ENCODE measurements at places on chromosomes 7 and 10.
A peak's percentile ranks its signal among the peaks of the same experiment; 100 is the strongest.

GRCh38 chr10:70650104-70650503, 22.2 kb upstream of the ADAMTS14 start:
- no peak for DNase-seq

- DNase-seq, result no peak
These were observed 16.2 kb downstream of the SVIL start for GRCh38 chr10:29618341-29619171.

DNA sequence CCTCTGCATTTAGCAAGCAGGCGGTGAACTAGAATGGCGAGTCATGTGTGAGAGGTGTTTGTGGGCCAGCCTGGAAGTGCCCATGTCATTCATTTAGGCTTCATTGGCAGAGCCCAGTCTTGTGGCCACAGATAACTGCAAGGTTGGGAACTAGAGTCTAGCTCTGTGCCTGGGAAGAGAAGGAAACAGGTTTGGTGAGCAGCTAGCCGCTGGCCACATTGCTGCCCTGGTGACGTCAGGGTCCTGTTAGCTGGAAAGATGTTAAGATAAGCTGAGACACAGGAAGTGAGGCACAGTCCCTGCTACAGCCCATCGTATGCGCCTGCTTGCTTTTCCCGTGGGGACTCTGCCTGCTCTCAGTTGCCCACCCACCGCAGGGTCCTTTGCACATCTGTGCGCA, 185.5 kb downstream of the CAMK1D start:
- DNase-seq, result no peak

DNA sequence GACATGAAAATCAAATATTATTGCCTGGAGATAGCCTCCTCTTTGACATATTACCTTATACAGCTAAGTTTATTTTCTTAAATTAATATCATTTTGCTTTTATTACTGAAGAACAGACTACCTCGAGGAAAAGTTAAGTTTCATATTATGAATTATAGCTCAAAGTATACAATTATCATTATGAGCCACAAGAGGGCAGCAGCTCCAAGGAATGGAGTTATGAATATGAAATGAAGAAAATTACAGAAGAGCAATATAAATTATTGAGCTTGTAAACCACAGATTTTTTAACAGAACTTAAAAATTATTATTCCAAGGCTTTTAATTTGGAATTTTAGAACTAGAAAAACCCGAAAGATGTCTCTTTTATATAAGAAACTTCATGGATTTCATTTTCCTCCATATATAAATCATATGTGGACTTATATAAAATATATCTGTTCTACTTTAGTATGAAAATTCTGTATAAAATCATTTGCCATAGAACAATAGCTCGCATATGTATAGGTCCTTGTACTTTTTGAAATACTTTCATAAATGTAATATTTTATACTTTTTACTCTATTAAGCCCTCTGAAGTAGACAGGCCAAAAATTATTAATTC, 40.1 kb downstream of the IQUB start:
- DNase-seq, result peak; percentile 5

- no peak for DNase-seq
These were observed 159.7 kb downstream of the CCDC3 start for GRCh38 chr10:12841826-12842225.

GRCh38 chr10:35659456-35659855, 17.4 kb upstream of the FZD8 start:
- DNase-seq, result no peak

DNA sequence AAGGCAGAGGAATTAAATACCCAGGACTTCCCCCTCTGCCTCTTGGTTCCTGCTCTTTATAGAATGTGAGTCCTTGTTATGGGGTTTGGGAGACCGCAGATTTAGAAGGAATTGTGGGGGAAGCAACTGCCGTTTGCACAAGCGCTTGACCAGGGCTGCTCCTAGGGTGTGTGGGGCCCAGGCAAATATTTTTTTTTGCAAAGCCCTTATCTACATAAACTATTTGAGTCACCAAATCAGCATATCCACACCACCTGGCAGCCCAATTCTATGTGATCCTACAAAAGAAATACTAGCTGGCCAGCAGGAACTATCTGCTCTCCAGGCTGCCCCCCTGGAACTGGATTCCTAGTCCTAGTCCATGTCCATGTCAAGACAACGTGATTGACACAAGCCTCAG, 33.4 kb upstream of the YAE1 start:
- DNase-seq, result no peak

- no peak for DNase-seq
These were observed 143.4 kb upstream of the LSM8 start for GRCh38 chr7:118040562-118040961.

GRCh38 chr7:77687747-77688144, 8.5 kb upstream of the RSBN1L start:
- no peak for DNase-seq

DNA sequence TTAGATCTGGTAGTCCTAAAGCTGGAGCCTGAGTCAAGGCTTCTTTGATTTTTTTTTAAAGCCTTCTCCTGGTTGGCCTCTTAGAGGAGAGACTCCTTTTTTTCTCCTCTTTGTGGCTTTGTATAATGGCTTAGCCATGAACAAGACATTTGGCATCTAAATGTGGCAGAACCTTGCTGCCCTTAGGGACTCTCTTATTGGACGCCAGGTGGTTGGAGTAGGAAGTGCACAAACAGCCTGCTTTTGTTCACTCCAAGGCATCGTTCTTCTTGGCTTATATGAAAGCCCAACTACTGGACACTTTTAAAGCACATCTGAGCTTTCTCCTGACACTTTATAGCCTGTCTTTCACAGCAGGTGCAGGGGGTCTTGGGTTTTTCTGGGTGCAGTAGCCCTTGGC, 25.0 kb downstream of the ZPBP start:
- DNase-seq, result no peak

- DNase-seq, result no peak
These were observed 24.5 kb downstream of the CRCP start for GRCh38 chr7:66138994-66139752.

DNA sequence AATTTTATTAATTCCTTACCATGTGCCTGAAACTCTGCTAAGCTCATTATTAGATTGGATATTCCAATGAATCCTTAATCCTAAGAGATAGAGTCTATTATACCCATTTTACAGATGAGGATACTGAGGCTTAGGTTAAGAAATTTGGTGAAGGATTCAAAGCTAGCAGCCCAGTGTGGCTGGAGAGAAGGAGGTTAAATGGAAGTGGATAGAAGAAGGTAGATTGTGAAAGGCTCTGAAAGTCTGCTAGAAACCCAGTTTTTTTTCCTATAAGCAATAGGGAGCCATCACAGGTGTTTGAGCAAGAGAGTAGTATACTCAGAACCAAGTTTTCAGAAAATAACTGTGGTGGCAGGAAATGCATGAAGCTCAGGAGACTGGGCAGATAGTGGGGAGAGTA, 265.8 kb upstream of the NEBL start:
- no peak for DNase-seq

- DNase-seq, result no peak
These were observed 463.2 kb upstream of the GALNT17 start for GRCh38 chr7:70668606-70669358.

- DNase-seq, result no peak
These were observed 428.3 kb downstream of the TNS3 start for GRCh38 chr7:47153576-47153975.

DNA sequence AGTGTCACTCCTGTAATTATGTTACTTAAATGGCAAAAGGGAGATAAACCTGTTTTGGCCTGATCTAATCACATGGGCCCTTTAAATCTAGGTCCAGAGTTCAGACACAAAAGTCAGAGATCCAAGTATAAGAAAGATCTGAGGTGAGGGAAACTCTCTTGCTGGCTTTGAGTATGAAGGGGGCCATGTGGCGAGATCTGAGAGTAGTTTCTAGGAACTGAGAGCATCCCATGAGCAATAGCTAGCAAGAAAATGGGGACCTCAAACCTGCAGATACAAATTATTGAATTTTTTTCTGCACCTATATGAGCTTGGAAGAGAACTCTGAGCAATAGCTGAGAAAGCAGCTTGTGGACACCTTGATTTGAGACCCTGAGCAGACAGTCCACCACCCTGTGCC, 27.6 kb downstream of the ANKRD7 start:
- no peak for DNase-seq

DNA sequence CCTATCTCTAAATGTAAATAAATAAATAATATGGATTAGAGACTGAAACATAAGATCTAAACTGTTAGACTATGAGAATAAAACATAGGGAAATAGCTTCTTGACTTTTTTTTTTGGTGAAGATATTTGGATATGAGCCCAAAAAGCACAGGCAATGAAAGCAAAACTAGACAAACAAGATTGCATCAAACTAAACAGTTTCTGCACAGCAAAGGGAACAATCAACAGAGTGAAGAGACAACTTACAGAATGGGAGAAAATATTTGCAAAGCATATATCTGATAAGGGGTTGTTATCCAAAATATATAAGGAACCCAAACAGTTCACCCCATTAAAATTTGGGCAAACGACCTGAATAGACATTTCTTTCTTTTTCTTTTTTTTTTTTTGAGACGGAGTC, 148.1 kb downstream of the SUGCT start:
- no peak for DNase-seq

GRCh38 chr10:119667562-119668328, 16.6 kb downstream of the BAG3 start:
- peak; percentile 96 for DNase-seq

DNA sequence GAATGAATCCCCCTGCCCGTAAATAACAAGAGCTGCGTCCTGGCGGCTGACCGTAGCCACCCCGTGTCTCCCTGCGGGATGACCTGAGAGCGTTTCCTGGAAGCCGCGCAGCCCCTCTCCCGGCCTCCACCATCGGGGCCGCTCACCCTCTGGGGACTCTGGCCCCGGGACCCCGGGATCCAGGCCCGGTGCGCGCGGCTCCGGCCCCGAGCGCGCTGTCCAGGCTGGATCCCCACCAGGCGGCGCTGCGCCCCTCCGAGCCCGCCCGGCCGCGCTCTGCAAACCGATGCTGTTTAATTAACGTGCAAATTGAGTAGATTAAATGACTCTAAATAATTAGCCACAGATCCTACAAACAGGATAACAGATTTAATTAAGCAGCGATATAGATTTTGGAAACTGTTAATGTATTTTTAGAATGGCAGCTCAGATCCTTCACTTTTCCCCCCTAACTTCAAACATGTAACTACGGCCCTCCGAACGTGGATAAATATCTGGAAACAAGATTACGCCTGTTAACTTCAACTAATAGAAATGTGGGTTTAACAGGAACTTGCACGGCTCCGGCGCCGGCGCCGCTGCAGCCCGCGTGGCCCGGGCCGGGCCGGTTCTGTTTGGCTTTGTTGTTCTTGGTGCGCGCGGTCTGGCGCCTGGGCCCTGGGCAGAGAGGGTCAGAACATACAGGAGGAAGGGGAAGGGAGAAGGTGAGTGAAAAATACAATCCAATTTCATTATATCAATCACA, 7.1 kb upstream of the UNCX start:
- DNase-seq, result no peak

GRCh38 chr7:332646-333392, 42.8 kb downstream of the FOXL3 start:
- DNase-seq, result peak; percentile 7

GRCh38 chr10:132392811-132393694, 3.9 kb upstream of the PWWP2B start:
- no peak for DNase-seq

DNA sequence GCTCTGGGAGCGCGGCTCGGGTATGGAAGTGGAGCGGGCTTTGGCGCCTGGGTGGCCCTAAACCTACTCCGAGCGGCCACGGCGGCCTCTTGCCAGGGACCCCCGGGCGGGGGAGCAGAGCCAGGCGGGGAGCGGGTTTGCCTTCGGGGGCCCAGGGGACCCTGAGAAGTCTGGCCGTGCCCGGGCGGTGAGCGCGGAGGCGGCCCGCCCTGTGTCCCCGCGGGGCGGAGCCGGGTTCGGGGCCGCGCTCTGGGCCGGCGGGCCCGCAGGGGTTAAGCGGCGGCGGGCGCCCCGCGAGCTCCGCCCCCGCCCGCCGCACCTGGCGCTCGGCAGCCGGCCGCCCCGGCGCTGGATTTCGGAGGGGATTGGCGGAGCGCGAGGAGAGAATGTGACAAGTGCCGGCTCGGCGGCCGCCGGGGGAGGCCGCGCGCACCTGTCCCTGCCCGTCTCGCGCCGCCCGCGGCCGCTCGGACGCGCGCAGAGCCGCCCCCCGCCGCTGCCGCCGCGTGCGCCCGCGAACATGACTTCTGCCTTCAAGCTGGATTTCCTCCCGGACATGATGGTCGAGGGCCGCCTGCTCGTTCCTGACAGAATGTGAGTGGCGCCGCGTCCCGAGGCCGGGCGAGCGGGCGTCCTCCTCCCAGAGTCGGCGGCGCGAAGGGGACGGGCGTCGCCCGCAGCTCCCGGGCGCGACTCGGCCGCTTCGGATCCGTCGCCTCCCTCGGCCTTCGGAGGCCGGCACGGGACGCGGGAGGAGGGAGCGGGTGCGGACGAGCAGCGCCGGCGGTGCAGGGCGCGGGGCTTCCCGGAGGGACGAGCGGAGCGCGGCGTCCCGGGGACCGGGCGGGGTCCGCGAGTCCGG, at the start of gene CELF2:
CELF2 (plus strand) TSS at position 303 of the 862 bp plus-strand sequence; CDS start at position 521, 218 bp downstream.
- no peak for DNase-seq
